Lower leg skin (tissue), 4 donors: ENCODE measurements at places on chromosomes 11 and 22. TPM values are rescaled to one million over a fixed set of nuclear protein-coding genes. Genes with fewer than 3 reads are reported as not detected.

DNA sequence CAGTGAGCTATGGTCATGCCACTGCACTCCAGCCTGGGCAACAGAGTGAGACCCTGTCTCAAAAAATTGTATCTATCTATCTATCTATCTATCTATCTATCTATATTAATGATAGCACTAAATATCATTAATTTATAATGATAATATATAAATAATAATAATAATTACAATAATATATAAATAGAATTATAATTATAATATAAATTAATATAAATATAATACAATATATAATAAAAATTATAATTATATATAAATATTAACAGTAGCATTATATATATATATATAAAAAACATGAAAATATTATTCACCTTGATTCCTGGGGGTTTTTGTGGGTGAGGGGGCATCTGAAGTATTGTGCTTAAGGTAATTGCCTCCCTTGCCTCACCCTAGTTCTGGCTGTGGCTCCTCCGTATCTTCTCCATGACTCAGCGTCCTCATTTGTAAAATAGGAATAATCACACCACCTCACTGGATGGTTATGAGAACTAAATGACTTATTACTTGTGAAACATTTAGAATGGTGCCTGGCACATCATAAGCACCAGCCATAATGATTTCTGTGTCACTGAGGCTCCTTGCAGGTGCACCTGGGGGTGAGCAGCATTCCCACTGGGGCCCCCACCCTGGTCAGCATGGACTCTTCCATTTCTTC, 18.8 kb downstream of the RASD2 start:
- no peak for DNase-seq

Gene SERPING1
- 89.4 TPM for total RNA-seq

Gene PANX3
- total RNA-seq = not detected

DNA sequence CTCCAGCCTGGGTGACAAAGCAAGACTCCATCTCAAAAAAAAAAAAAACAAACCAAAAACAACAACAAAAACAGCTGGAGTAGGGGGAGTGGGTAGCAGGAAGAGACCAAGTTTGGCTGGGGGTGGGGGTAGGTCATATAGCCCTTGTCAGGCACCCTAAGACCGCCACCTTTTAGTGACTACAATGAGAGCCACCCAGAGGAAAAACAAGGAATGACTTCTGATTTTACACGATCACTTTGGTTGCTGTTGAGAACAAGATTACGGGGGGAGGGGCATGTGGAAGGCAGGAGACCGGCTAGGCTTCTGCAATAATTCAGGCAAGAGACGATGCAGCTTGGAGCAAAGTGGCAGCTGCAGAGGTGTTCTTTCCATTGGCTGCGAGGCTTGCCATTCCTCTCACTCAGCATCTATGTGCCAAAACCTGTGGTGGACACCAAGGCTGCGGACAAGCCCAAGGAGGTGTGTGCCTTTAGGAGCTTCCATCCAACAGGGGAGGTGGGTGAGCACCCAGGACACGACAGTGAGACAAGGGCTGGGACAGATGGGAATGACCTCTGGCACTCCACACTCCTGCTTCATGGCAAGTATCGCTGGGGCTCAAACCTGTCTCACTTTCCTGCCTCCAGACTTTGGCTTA, 1.7 kb downstream of the RPS19BP1 start:
- DNase-seq = no peak

DNA sequence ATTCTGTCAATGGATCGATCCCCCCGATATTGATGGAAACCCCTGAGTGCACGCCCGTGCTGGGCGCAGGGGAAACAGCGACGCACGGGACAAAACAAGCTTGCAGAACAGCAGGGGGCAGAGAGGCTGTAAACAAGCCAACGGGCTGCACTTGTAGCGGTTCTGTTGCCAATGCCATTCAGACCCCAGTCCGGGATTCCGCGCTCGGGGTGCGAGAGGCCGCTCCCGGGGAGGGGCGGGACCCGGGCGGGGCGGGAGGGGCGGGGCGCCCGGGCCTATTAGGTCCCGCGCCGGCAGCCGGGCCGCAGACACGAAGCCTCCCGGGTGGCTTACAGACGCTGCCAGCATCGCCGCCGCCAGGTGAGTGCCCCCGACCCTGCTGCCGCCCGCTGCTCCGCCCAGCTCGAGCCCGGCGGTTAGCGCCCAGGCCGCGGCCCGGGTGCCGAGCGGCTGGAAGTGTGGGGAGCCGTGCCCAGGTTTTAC, at the start of gene BIK:
Gene BIK (plus strand): TSS at position 307 of the 483 bp plus-strand sequence. CDS start 13,273 bp downstream, outside the sequence.
- DNase-seq = no peak
